ENCODE measurements at places on chromosomes 1 and 21.

- no peak for DNase-seq
Measured at GRCh38 chr1:75672528-75673393, 51.7 kb upstream of the ACADM start.

DNA sequence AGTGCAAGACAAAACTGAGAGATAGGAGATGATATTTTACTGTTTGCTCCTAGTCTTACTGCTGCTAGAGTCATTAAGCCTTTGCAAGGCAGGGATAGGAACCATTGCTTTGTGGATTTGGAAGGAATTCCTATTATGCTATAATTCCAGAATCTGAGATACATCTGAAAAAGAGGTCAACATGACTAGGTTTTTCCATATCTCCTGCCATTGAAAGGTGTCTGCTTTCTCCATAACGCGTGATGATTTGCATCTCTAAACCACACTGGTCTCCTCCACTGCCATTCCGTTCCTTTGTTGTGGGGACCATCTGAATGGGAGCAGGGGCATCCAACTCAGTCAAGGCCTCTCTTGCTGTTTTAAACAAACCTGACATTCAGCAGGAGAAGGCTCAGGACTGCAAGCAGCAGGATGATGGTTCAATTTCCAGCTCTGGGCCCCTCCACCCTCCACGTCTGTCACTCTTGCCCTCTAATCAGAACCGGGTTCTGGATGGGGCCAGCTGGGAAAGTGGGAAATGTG lies 45.2 kb downstream of the PLPP3 start:
- no peak for DNase-seq

GRCh38 chr1:117368116-117369108 lies 1.2 kb downstream of the MAN1A2 start:
- DNase-seq: peak; percentile 84

- DNase-seq: no peak
Measured at GRCh38 chr1:2859219-2859880, 57.9 kb upstream of the TTC34 start.

DNA sequence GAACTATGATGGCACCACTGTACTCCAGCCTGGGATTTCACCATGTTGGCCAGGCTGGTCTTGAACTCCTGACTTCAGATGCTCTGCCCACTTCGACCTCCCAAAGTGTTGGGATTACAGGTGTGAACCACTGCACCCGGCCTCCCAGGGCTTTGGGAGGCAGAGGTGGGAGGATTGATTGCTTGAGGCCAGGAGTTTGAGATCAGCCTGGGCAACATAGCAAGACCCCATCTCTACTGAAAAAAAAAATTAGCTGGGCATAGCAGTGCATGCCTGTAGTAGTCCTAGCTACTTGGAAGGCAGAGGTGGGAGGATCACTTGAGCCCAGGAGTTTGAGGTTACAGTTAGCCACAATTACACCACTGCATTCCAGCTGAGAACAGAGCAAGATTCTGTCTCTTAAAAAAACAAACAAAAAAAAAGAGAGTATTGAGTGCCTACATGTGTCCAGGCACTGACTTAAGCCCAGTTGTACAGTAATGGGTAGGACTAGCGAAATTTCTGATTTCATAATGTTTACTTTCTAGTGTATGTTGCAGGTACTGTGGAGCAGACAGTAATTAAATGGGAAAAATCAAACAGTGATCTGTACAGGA lies 4.2 kb downstream of the MANEAL start:
- DNase-seq: no peak

- DNase-seq: no peak
Measured at GRCh38 chr1:45730075-45730779, 20.2 kb downstream of the IPP start.

DNA sequence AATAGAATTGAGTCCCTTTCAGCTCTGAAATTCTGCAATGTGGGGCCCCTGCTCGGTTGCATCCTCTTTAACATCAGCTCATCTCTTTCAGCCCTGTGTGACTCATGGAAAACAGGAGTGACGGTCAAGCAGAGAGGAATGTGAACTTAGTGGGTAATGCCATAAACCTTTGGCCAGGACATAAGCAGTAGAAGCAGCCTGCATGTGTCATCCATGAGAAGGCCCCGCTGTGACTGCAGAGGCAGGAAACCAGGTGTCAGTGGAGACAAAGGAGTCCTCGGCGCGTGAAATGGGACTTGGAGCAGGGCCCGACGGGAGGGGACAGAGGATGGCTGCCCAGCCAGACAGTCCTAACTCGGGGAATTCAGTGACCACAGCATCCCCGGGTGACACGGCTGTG lies 21.1 kb upstream of the EPHB2 start:
- DNase-seq: no peak

- DNase-seq: no peak
Measured at GRCh38 chr1:93463960-93464359, 16.0 kb downstream of the FNBP1L start.

- no peak for DNase-seq
Measured at GRCh38 chr1:31639543-31639942, 5.1 kb downstream of the PEF1 start.
